Hair follicular keratinocyte (primary cell): ENCODE measurements at places on chromosomes 5 and 9. TPM values are rescaled to one million over a fixed set of nuclear protein-coding genes. Genes with fewer than 3 reads are reported as not detected.

The SPINK7 gene
- 0.47 TPM in 1 of 2 replicates, not detected in the other for total RNA-seq

The MYMK gene
- total RNA-seq = not detected in 2 replicates

The RACK1 gene
- 2,722 and 3,590 TPM in 2 replicates for total RNA-seq

The MCC gene
- total RNA-seq = 30.6 and 45.2 TPM in 2 replicates
